ENCODE measurements at places on chromosomes 11 and 22.

- DNase-seq, result no peak
These were observed 1401.9 kb downstream of the FAM181B start for GRCh38 chr11:81331611-81332235.

- DNase-seq, result peak; percentile 1
These were observed 69.1 kb upstream of the B3GAT1 start for GRCh38 chr11:134481135-134481534.

GRCh38 chr22:27260087-27260698, 541.4 kb downstream of the MN1 start:
- peak; percentile 70 for DNase-seq

DNA sequence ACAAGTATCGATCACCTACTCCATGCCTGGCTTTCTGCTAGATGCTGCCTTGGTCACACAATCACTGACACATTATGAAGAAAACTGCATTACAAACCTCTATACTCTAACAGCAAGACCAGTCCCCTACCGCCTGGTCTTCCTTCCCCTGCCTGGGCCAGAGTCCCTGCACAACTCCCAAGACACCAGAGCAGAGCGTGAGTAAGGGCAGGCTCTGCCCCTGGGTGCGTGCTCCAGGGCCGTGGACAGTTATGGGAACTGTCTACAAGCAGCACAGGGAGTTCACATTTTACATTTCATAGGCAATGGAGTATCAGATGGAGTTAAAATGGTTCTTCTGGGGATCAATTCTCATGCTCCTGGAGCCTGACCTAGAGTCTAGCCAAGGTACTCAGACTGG, 6.5 kb downstream of the FZD4 start:
- no peak for DNase-seq

- no peak for DNase-seq
These were observed 5.4 kb downstream of the LDLRAD3 start for GRCh38 chr11:35949242-35949641.

- DNase-seq, result no peak
These were observed 13.5 kb upstream of the ZNF74 start for GRCh38 chr22:20380486-20380885.

- DNase-seq, result no peak
These were observed 35.2 kb upstream of the CCDC89 start for GRCh38 chr11:85721191-85721590.

GRCh38 chr11:124801636-124802312, 1.6 kb upstream of the MSANTD2 start:
- no peak for DNase-seq

GRCh38 chr11:119307219-119307618, 9.7 kb downstream of the MCAM start:
- no peak for DNase-seq

GRCh38 chr11:130815097-130815802, 101.0 kb downstream of the SNX19 start:
- DNase-seq, result no peak

DNA sequence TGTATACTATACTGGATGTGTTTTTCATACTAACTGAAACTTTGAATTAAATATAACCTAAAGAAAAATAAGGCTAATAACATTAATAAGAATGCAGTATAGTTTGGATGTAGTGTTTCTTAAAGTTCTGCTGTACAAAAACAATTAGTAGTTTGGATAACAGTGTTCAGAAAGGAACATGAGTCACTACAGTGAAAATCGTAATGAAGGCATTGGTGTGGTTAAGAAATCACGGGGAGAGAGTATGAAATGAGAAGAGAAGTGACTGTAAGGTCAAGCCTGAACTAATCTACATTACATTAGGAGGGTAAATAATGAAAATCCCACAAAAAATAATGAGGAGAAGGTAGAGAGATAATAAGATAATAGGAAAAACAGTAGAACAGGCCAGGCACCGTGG, 726.6 kb upstream of the ARHGAP42 start:
- no peak for DNase-seq

GRCh38 chr11:66637557-66638176, 836 bp upstream of the RBM4 start:
- DNase-seq, result peak; percentile 14

DNA sequence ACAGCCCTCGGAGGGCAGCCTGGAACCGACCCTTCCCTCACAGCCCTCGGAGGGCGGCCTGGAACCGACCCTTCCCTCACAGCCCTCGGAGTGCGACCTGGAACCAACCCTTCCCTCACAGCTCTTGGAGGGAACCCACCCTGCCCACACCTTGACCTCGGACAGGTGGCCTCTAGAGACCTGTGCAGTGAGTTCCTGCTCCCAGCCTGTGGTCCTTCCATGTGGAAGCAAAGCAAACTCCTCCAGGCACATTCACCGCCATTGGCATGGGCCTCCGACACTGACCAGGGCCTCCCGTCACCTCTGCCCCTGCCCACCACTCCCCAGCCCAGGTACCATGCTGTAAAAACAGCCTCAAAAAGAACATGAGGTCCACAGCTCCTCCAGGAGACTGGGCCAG, 272.1 kb downstream of the BRD1 start:
- no peak for DNase-seq

DNA sequence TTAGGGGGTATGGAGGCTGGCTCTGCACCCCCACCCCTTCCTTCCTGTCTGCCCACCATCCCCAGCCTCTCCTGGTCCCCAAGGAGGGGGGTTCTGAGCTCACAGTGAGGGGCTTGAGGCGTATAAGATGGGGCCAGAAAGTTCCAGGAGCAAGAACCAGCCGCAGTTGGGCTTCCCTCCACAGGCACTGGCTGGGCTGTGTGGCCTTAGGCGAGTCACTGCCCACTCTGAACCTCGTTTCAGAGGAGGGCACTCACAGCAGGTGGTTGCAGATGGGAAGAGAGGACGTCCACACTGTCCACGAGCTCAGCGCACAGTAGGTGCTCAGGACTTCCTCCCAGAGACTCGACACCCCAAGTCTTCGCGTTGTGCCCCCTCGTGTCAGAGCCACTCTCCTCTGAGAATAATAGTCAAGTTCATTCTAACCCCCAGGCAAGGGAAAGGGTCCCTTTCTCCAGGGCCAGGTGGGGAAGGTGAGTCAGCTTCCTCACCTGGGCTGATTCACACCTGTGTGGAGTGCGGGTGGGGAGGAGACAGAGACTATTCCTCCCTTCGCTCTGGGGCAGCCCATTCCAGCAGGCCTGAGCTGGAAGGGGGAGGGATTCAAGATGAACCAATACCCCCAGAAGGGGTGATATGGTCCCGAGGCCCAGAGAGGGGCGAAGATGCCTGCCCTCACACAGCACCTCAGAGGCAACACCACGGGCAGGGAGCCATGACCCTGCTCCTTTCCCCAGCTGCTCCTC, 29.3 kb downstream of the RPL3 start:
- no peak for DNase-seq

DNA sequence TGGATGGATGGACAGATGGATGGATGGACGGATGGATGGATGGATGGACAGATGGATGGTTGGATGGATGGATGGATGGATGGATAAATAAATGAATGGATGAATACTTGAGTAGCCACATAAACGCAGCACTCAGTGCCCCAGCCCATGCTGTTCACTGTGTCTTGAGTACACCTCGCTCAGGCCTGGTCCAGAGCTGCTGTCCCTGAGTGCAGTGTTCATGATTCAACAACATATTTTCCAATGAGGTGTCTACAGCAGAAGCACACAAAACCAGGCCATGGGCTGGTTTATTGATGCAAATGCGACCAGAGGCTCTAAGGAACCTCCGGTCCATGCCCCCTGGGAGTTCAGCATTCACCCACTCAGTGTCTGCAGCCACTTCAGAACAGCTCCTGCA, 584.3 kb downstream of the BRD1 start:
- no peak for DNase-seq

DNA sequence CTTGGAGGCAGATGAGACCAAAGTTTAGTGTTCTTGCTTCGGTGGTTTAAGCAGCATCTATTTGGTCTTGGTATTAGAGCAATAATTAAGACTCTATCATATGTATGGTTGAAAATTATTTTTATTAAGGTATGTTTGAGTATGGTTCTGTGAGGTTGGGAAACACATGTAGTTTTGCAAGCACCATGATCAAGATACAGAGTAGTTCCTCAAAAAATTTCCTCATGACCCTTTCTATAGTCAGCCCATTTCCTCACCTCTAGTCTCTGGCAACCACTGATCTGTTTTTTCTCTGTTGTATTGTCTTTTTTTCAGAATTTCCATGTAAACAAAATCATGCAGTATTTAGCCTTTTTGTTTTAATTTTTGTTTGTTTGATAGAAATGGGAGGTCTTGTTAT, 18.4 kb downstream of the MTMR3 start:
- no peak for DNase-seq

Data from retina (tissue), 1 donor.